Stimulated activated CD4-positive, alpha-beta T cell treated with anti-CD3 and anti-CD28 coated beads, Interleukin-4, amount 100 ng/mL, for 1 hour (primary cell): ENCODE measurements at places on chromosomes 11 and 22.

DNA sequence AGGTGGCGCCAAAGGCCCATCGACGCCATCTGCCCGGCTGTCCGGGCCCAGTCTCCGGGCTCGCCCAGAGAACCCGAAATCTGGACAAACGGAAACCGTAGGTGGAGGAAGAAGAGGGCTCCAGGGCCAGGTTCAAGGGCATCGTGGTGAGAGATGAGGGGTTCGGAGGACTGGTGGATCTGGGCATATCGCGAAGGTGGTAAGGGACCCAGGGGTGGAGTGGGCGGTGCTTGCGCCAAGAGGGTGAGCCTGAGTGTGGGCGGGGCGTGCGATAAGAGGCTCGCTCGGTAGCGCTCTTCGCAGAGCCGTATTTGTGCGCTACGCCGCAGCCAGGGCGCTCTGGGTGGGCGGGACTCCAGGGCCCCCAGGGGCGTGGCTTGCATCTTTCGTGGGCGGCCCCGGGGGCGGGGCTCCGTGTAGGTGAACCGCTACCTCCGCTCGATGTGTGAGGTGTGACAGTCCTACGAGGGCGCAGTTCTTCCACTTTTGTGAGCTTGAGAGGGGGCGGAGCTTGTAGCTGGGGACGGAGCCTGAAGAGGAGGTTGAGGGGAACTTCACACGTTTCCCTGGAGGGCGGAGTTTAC lies 4.8 kb downstream of the CD248 start:
- peak; percentile 96 for DNase-seq

DNA sequence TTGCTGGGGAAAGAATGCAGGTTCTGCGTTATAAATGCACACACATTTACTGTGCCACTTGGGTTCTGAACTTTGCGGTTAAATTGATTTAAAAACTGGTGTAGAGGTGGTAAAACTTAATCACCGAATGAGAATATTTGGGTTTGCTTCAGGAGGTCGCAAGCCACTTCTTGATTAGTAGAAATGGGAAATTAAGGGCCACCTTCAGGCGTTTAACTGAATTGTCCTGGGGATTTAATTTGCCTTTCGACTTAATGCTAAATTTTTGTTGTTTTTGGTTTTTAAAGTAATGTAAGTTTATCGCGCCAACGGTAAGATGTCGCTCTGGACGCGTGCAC lies 459 bp upstream of the NCR3LG1 start:
- DNase-seq, result no peak

DNA sequence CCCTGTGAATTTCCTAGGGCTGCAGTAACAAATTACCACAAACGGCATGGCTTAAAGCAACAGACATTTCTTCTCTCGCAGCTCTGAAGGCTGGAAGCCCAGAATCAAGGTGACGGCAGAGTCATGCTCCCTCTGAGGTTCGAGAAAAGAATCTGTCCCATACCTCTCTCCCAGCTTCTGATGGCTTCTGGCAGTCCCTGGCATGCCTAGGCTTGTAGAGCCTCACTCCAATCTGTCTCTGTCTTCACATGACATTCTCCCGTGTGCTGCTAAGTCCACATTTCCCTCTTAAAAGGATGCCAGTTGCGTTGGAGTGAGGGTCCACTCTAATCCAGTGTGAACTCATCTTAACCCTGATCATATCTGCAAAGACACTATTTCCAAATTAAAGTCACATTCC lies 116.2 kb downstream of the NECTIN1 start:
- no peak for DNase-seq

- no peak for DNase-seq
These were observed 2.4 kb downstream of the ATF4 start for GRCh38 chr22:39522567-39523300.

DNA sequence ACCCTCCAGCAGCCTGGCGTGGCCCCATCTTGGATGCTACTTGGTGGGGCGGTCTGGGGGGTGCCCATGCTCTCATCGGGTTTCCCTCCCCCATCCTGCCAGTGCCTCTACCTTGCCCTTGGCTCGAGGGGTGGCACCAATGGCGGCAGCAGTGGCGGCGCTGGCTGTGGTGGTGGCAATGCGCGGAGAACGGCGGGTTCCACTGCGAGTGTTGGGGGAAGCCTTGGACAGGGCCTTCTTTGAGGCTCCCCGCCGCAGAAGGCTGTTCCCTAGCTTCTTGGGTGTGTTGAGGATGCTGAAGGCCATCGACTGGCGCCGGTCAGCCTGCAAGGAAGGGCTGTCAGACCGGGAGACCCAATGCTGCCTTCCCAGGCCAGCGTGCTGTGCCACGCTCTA lies 5.1 kb downstream of the IL18BP start:
- no peak for DNase-seq

- no peak for DNase-seq
These were observed 10.4 kb upstream of the THY1 start for GRCh38 chr11:119433358-119433725.

- DNase-seq, result no peak
These were observed 111.4 kb downstream of the SPON1 start for GRCh38 chr11:14073849-14074476.

DNA sequence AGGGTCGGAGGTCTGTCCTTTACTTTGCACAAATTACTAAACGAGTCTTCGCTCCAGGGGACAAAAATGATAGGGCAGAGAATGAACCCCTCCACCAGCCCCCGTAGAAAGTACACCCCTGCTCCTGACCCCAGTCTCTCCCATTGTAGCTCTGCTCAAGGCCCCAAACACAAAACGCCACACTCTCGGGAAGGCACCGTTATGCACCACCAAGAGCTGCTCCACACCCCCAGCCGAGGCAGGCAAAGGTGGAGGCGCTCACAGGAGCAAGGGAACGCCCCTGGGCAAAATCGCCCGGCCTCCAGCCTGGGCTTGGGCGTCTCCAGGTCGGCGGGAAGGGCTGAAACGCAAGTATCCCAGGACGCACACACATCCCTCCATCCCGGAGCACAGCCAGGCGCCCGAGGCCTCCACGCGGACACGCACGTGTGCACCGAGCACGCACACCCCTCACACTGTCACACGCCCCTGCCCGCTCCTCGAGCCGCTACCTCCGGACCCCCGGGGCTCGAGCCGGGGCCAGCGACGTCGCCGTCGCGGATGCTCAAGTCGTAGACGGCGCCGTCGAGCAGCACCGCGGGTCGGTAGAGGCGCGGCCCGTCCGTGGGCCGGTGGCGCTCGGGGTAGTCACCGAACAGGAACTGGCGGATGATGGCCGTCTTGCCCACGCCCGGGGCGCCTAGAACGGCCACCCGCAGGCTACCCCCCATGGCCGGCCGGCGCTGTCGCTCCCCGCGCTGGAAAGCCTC lies 786 bp downstream of the RASL10A start:
- no peak for DNase-seq

GRCh38 chr11:95714843-95715776 lies 74.5 kb downstream of the FAM76B start:
- no peak for DNase-seq

GRCh38 chr11:116164843-116165242 lies 607.9 kb downstream of the BUD13 start:
- no peak for DNase-seq

GRCh38 chr11:60367009-60367408 lies 11.3 kb upstream of the MS4A7 start:
- no peak for DNase-seq

- no peak for DNase-seq
These were observed 33.8 kb downstream of the MYEOV start for GRCh38 chr11:69327741-69328191.

GRCh38 chr11:66789097-66789890 lies 53.9 kb upstream of the RCE1 start:
- DNase-seq, result no peak

DNA sequence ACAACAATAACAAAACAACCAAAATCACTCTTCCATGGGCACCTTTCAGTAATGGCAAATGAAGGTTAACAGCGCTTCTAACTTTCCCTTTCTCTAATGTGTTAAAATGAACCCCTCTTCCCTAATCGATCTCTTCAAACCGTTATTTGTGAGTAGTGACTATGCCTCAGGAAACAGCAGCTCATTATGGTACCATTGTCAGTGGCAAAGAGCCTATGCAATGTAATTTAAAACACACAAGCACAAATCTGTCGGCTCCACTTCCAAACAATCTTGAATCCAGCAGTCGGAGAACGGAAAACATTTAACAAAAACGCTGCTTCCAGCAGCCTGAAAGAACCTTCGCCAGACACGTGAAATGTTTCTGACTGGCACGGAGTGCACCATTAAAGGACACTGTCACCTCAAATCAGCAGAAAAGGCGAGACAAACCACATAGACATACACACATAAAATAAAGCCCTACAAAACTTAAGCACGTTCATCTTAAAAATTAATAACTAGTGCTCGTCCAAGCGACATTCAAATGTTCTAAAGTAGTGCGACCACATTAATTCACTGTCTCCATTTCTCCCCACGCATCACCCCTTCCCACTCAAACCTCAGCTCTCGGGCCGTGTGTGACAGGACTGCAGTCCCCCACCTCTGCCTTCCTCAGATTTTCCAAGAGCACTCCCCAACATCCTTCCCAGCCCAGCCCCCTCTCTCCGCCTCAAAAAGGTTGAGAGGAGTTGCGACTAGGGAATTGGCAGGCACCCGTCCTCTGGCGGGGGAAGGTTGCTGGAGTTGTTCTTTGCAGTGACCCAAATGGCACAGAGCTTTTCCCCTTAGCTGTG lies 748 bp downstream of the RAB30 start:
- peak; percentile 26 for DNase-seq

GRCh38 chr11:10639350-10639749 lies 54.2 kb downstream of the IRAG1 start:
- DNase-seq, result no peak

DNA sequence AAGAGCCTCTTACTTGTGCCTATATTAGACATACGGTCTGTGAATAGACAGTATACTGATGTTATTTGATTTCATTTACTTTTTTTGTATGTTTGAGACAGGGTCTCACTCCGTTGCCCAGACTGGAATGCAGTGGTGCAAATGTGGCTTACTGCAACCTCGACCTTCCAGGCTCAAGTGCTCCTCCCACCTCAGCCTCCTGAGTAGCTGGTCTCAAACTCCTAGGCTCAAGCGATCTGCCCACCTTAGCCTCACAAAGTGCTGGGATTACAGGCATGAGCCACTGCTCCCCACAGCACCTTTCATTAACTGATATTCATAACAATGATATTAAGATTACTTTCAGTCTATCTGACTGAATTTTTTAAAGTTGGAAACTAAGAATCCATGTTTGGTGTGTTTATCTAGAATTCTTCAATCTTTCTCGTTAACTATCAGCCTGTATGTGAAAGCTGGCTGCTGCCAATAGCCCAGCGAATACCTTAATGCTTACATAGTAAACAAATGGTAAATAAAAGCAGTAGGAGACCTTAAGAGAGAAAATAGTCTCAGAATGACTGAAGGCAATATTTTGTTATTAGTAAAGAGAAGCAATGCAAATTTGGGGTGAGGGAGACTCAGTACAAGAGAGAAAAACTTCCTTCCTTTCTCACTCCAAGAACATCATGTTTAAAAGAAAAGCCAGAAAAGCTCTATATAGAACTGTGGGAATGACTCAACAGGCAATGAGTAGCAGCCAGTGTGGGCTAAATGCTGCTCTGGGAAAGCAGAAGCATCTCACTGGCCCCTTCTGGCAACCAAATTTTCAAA lies 101.9 kb downstream of the MRTFA start:
- DNase-seq, result no peak

GRCh38 chr11:60852117-60852981 lies 3.4 kb downstream of the PTGDR2 start:
- no peak for DNase-seq

- DNase-seq, result no peak
These were observed 238.8 kb upstream of the SYN3 start for GRCh38 chr22:33296941-33297340.

DNA sequence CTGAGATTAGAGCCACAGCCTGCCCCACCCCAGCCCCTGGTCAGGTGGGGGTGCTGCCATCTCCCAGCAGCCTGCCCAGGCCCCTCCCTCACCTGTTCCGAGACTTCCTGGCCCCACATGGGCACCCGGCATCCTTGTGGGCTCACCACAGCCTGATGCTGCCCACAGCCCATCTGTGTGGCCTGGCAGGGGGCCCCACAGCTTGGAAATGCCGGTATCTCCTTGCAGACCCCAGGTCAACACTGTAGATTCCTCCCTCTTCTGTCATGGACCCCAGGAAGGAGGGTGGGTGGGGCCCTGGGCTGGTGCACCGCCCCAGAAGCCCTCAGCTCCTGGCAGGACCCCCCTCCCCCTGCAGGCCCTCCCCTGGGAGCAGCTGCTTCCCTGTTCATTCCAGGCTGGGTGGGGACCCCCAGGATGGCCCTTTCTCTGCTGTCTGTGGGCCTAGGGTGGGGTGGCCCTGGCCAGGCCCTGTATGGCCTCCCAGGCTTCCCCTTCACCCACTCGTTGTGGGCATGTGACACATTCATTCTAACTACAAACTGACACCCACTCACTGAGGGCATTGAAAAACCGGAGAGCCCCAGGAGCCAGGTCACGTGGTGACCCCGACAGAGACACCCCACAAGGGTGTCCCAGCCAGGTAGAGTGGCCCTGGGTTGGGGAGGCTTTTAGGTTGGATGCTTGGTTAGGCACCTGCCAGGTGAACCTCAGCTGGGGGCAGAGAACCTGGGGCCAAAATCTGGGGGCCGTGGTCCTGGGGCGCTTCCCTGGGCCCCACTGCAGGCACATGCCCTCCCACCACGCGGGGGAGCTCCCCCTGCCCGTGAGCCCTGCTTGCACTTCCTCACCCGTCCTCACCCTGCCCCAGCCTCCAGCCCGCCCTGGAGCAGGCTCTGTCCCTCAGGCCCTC lies 44.1 kb upstream of the CCDC188 start:
- no peak for DNase-seq

GRCh38 chr11:97683733-97684132 lies 1293.9 kb downstream of the JRKL start:
- DNase-seq, result no peak

- no peak for DNase-seq
These were observed 1.5 kb downstream of the RAB30 start for GRCh38 chr11:83070044-83070701.

DNA sequence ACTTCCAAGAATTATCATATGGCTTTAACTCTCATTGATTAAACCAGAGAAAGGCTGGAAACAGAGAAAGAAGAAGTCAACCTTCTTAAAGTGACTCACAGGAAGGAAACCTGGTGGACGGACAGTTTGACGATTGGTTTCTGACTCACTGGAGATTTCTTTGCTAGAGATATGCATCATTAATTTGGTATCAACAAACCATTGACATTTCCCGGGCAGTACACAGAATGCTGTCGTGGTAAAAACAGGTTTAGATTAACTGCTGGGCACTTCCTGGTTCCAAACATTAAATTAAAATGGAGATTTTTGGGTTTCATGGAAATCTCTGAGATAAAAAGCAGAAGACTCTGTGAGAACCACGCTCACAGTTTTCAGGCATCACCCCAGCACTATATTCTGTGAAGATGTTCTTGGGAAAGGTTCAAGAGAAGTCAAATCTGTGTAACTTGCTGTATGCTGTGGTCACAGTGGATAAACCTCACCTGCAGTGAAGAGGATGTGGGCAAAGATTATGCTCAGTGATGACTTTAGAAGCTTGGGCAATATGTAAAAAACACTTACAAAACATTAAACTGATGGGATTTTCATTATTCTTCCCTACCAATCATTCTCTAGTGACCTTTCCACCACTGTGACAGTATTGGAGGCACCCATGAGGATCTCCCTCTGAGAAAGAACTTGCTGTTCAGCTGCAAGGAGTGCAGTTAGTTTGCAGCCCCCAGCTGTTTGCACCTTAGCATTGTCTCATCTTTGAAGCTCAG lies 61.1 kb upstream of the CD44 start:
- DNase-seq, result no peak

GRCh38 chr11:76995081-76995576 lies 39.1 kb upstream of the B3GNT6 start:
- no peak for DNase-seq
